ENCODE measurements at places on chromosomes 7 and 10. TPM values are rescaled to one million over a fixed set of nuclear protein-coding genes. Genes with fewer than 3 reads are reported as not detected.

Gene CPA4
- 2.3 TPM for total RNA-seq

Gene BTBD16
- 0.89 TPM for total RNA-seq

Gene CYP2C19
- total RNA-seq: not detected

Gene C10orf67
- 1.2 TPM for total RNA-seq

Gene AMPH
- total RNA-seq: 5.9 TPM
